ENCODE measurements at places on chromosomes 7 and 10.

DNA sequence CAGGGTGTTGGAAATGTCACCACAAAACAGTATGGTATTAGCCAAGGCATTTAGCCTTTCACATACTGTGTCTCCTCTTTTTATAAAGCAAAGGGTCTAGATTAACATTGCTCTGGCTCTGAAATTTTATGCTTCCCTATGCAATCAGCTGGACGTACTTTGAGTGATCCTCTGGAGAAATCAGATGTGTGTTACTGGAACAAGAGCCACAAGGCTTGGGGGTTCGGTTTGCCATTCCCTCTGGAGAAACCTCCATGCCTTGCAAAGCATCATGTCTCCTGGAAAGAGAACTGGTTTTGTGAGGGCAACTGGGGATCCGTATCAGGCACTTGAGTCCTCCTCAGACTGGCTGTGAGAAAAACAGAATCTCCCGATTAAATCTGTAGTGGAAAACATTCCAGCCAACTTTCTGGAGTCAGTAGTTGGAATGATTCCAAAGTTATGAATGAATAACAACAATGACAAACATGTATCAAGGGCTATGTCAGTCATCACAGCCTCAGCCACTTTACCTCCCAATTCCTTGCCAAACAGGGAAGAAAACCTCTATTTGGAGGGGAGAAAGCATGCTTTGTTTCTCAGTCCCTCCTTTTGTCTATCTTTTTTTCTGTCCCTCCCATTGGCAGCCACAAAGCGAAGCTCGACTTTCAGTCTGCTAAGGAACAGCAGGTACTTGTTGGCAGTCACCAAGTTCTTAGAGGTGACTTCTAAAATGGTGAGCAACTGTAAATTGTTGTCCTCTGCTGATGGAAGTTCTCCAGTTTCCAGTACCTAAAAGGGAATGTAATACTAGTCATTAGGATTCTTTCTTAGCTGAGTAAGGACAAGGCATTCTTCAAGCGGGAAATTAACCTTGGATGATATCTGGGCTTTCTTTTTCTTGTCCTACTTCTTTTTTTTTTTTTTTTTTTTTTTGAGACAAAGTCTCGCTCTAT, 864.8 kb upstream of the AUTS2 start:
- DNase-seq: no peak

DNA sequence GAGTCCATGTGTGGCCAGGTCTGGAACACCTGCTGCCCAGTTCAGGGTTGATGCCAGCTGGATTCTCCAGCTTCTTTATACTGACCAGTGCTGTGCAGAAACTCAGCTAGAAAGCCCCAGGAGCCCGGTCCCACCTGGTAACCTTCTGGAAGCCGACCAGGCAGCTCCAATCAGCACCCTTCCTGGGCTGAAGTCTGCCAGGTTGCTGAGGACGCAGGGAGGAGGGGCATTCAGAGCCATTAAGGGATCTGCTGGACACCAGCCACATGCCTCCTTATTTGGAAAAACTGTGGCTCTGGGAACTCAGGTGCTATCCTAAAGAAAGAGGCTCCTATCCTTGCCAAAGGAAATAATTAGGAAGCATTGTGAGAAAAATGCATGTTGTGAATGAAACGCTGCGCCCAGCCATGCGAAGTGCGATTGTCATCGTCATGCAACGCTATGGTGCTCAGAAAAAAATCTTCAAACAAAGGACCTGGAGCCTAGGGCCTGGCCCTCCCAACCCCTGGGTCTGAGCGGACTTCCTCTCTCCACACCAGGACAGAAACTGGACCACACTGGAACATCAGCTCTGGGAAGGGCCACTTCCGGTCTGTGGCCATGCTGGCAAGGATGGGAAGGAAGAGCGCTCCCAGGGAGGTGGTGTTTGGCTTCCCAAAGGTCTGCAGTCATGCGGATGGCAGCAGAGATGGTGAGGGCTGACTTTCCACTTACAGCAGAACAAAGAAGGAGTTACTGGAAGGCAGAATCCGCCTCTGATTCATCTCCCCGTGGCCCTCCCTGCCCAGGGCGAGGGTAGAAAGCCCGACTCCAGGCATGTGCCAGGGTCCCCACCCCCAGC, 90.1 kb downstream of the FAM53B start:
- DNase-seq: no peak

DNA sequence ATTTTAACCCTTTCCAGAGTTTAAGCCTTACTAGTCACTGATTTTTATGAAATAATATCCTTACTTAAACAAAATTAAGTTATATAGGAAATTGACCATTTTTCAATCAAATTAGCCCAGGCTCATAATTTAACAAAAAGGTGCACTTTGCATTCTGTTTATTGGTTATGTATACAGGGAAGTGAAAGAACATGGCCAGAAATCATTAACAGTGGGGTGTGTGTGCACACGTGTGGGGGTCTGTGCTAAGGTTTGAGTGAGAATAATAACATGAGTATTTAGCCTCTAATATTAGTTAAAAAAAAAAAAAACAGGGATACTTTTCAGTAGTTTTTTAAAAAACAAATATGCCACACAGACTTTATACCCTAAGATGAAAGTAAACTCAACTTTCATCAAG, 510.5 kb upstream of the PFKP start:
- DNase-seq: no peak

DNA sequence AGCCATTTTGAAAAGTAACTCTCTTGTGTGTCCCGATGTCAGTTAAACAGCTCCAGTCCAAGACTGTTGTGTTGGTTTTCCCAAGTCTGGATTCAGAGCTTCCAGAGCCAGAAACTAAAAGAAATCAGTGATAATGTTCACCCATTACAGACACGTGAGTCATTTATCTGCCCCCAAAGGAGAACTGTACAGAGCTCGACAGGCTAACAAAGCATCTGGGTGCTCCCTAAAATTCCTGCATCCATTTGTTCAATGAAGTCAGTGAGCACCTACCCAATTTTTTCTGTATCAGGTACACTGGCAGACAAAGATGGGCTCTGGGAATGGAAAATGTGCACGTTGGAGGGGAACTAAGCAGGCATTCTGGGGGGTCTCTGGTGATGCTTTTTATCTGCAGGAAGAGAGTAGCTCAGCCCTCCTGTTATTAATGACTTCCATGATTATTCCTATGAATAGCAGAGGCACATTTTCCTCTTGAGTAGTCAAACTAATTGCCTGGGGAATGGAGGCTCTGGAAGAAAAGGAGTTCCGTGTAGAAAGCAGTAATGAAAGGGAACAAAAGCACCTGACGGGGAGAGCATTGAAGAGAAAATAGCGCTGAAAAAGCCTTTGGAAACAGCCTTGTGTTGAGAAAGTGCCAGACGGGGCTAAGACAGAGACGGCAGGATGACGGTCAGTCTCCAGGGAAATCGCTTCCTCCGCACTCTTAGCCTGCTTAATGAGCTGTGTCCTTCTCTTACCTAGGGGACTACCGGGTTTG, 75.3 kb downstream of the GAD2 start:
- DNase-seq: no peak

GRCh38 chr7:14954035-14954434, 51.5 kb upstream of the DGKB start:
- no peak for DNase-seq

- no peak for DNase-seq
Observed at GRCh38 chr7:79272938-79273337, 180.5 kb downstream of the MAGI2 start.

- DNase-seq: no peak
Observed at GRCh38 chr10:86970162-86970981, 2.1 kb downstream of the ADIRF start.

- no peak for DNase-seq
Observed at GRCh38 chr7:76359978-76360638, 1.3 kb upstream of the YWHAG start.

- DNase-seq: no peak
Observed at GRCh38 chr10:82968533-82968932, 1093.5 kb downstream of the NRG3 start.

DNA sequence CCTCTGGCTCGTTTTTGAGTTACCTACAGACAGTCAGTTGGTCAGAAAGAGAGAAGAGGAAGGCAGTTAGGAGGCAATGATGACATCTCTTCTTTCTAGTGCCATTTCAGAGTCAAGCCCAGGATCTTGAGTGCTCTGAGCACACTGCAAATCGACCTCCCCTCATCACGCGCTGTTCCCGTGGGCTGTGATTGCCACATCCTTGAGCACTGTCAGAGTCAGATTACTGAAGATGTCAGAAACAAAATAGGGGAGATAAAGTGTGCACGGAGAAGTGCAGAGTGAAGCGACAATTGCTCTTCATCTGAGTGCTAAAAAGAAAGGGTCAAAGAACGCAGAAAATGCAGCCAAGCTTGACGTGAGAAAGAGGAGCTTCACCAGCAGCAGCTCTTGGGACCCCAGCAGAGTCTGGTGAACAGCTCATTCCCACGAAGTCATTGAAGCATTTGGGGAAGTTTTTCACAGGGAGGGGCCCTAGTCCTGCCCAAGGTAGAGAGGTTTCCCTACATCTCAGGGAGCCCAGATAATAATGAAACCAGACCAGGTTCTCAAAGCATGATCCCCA, 661.7 kb upstream of the AUTS2 start:
- DNase-seq: no peak

DNA sequence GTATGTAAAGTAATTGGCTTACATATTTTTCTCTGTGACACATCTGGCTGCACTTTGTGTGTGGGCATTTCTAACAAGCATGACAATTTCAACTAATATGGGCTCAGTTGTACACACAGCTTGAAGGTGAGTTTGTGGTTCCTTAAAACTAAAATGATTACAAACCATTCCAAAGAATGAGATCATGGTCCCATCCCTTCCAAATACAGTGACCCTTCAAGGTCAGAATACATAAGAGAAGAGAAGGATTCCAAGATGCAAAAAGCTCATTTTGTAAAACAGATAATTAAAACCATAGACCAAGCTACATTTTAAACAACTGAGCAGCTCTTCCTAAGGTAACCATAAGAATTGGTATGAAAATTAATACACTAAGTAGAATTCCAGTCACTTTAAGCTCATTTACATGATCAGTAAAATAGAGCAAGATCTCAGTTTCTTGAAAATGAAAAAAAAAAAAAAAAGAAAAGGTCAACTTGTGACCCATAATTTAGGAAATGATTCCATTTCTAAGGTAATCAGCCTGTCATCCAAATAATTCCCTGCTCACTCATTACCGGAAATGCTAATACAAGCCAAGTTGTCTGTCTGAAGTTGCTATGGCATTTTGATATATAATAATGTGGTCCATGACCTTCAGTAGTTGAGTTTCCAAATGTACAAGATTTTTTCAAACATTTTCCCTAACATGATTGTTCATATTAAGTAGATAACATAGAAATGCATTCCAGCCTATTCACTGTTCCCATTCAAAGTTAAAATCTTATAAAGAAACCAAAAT, 688.5 kb downstream of the PARD3 start:
- DNase-seq: no peak

GRCh38 chr7:130642383-130642782, 26.2 kb downstream of the COPG2 start:
- DNase-seq: no peak

GRCh38 chr10:89163265-89163995, 43.7 kb downstream of the CH25H start:
- DNase-seq: no peak

- DNase-seq: no peak
Observed at GRCh38 chr7:67547183-67547907, 550.7 kb downstream of the TYW1 start.

- no peak for DNase-seq
Observed at GRCh38 chr10:55782181-55782580, 578.9 kb downstream of the ZWINT start.

- DNase-seq: no peak
Observed at GRCh38 chr7:113410796-113411195, 292.4 kb upstream of the SMIM30 start.

DNA sequence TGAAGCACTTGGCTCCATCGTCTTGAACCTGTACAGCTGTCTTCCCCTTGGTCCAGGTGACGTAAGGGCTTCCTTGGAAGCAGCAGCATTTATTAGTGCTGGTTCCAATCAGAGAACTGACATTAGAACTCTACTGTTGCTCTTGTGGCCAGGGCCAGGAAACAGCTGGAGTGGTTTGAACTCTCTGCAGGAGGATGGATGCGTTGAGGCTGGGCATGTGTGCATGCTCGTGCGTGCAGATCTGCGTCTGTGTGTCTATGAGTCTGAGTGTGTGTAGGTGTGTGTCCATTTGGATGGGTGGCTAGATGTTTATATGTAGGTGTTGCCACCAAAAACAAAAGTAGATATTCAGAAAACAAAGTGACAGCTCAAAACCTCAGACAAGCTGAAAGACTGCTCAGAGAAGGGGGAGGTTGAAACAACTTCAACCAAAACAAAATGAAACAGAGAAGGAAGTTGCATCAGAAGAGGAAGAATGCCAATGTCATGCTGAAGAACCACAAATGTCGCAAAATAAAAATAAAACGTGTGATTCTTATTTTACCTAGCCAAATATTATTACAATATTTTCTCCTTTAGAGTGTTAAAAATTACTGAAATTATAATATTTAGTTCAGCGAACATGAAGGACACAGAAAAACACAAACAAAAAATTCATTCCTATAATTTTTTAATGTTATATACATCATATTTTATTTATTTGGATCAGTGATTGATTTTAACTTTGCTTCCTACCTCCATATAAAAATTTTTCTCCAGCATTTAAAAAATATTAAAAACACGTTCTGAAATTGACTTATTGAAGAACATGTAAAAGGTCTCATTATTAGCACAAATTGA, 96.1 kb upstream of the MKLN1 start:
- DNase-seq: no peak

- no peak for DNase-seq
Observed at GRCh38 chr10:81814842-81815241, 60.2 kb upstream of the NRG3 start.

GRCh38 chr10:80964955-80965614, 427.4 kb downstream of the SH2D4B start:
- no peak for DNase-seq

DNA sequence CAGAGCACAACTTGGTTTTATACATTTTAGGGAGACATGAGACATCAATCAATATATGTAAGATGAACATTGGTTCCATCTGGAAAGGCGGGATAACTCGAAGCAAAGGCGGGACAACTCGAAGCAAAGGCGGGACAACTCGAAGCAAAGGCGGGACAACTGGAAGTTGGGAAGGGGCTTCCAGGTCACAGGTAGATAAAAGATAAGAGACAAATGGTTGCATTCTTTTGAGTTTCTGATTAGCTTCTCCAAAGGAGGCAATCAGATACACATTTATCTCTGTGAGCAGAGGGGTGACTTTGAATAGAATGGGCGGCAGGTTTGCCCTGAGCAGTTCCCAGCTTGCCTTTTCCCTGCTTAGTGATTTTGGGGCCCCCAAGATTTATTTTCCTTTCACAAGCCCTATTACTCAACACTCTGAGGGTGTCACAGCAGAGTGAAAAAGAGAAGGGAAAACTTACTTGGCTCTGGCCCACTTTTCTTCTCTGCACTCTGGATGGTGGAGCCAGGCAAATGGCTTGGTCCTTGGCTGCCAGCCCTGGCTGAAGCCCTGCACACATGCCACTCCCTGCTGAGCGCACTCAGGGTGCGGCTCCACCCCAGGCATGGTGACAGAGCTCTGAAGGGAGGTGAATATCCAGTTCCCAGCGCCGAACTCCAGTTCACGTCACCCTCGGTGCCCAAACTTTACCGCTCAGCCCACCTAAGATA, 46.7 kb downstream of the PARD3 start:
- DNase-seq: no peak

- DNase-seq: no peak
Observed at GRCh38 chr7:108079648-108080591, 50.2 kb downstream of the LAMB4 start.

GRCh38 chr10:70786799-70787415, 1.7 kb upstream of the TBATA start:
- no peak for DNase-seq
